Ovary (tissue), 10 donors: ENCODE measurements at places on chromosomes 7 and 10.

DNA sequence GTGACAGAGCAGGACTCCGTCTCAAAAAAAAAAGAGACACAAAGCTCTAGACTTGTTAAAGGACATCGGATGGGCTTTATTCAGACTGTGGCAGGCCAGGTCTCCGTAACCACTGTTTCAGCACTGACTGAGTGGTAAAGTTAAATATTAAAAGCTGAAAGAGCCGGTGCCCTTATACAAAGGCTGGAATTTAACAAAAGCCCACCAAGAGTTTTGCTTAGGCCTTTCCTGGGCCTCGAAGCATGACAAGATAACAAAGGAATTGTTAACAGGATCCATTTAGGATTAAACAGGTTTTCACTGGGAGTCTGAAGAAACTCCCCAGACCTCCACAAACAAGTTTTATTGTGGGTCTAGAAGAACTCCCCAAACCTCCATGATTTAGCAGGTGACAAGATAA lies 727.8 kb downstream of the TYW1 start:
- DNase-seq: no peak

DNA sequence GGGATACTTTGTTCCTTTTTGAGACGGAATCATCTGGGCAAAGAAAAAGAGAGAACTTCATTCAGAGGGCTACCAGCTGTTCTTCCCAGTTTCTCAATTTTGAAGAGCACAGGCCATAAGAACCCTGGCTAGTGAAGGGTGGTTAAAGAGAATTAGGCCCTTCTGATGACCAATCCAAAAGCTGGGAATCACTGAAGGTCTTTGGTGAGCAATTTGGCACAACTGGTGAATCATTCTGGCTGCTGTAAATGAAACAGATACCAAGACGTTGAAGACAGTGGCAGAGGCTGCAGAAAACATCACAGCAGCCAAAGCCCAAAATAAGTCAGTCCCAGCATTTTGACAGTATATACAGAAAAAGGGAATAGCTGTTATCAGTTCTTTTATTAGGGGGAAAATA lies 5.1 kb downstream of the RAPGEF5 start:
- no peak for DNase-seq

DNA sequence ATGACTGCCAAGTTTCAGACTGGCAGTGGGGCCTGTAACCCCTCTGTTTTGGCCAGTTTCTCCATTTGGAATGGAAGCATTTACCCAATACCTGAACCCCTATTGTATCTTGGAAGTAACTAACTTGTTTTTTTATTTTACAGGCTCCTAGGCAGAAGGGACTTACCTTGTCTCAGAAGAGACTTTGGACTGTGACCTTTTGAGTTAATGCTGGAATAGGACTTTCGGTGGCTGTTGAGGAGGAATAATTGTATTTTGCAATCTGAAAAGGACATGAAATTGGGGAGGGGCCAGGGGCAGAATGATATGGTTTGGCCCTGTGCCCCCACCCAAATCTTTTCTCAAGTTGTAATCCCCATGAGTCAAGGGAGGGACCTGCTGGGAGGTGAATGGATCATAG lies 20.0 kb upstream of the MKLN1 start:
- no peak for DNase-seq

- no peak for DNase-seq
Observed at GRCh38 chr10:3811291-3811870, 26.4 kb upstream of the KLF6 start.

- no peak for DNase-seq
Observed at GRCh38 chr10:92756201-92757065, 66.7 kb downstream of the HHEX start.
